MV-4-11 (cell line): ENCODE measurements at places on chromosomes 1 and 21.

GRCh38 chr1:229942501-229942900 is 124.5 kb upstream of the GALNT2 start:
- DNase-seq: no peak

DNA sequence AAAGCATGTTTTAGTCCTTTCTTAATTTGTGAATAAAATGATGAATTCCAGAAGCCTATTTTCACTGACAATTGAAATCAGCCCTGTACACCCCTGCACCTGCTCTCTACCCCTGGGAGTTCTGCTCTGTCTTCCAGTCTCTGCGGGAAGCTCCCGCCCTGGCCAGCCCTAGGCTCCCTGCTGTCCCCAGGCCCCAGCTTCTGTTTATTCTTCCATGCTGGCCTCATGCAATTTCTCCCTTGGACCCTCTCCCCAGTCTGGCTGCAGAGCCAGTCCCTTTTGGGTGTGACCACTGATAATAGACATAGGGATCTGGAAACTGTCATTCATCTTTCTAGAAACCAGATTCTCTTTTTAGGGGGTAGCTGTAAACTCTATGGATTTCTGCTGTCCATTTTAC is 258.6 kb downstream of the GRIK3 start:
- no peak for DNase-seq

DNA sequence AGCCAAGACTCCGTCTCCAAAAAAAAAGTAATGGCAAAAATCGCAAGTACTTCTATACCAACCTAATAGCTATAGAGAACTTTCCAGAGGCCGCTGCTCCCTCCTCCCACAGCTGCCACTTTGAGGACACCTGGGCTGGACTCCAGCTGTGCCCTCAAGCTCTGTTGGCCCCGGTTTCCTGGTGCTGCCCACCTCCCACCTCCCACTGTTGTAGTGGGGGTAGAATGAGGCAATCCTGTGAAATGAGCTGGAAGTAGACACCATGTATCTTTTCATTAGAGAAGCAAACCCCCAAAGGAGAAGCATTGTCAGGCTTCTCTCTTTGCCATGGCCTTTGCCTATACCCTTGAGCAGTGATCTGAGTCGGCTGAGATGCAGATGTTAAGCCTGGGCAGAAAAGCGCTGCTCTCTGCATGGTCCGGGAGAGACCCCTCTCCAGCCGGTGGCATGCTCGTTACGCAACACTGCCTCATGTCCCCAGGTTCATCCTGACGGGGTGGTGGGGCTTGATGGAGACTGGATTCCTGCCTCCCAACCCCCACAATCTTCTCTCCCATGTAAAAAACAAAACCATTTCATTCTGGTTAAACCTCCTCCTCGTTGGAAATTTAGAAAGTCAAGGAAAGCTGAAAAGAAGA is 39.7 kb downstream of the SIM2 start:
- DNase-seq: no peak

DNA sequence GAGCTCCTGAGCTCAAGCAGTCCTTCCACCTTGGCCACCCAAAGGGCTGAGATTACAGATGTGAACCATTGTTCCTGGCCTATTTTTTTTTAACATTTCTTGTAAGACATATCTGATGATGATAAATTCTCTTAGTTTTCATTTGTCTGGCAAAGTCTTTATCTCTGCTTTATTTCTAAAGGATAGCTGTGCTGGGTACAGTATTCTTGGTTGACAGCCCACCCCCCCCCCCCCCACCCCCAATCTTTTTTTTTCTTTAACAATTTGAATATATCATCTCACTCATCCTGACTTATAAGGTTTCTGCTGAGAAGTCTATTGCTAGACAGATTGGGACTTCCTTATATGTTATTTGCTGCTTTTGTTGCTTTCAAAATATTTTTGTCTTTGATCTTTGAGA is 51.3 kb downstream of the PKN2 start:
- no peak for DNase-seq

- DNase-seq: peak; percentile 0
Observed at GRCh38 chr1:82775406-82776000, 974.8 kb downstream of the ADGRL2 start.

DNA sequence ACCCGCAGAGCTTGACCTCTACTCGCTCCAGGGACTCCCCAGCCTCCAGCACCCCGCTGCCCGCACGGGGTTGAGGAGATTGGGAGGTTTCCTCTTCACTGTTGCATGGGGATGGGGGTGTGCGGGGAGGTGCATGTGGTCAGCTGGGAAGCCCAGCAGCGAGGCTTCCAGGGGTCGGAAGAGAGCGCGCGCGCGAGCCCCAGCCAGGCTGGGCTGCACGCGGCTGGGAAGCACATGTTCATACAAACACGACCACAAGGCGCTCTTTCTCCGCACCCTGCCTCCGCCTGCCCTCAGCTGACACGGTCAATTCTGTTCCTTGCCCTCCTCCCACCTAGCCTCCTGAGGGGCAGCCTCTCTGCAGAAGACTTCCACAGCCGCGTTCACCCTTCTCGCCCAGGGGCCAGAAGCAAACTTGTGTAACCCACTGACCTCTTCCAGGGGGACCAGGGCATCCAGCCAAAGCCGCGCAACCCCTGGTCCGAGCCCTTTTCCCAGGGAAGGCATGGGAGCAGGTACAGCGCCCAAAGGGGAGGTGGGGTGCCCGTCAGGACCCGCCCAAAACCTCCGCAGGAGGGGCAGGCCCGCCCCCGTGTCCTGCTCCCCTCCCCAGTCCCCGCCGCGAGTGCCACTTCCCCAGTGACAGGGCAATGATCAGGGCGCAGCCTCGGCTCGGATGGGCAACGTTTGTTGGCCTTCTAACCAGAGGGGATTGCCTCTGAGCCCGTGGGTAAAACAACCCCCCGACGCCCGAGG is 1.3 kb downstream of the COL24A1 start:
- no peak for DNase-seq

DNA sequence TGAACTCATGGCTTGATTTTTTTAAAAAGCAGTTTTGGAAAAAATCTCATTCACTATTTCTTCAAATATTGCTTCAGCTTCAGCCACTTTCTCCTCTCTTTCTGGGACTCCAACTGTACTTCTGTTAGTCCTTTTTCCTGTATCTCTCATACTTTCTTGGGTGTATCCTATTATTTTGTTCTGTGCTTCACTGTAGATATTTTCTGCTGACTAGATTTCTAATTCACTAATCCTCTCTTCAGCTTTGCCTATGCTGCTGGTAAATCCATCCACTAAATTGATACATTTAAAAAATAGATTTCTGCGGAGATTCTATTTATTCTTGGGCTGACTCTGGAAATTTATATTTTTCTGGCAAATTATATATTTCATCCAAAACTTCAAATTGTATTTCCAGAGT is 4.9 kb upstream of the KCNE2 start:
- no peak for DNase-seq

DNA sequence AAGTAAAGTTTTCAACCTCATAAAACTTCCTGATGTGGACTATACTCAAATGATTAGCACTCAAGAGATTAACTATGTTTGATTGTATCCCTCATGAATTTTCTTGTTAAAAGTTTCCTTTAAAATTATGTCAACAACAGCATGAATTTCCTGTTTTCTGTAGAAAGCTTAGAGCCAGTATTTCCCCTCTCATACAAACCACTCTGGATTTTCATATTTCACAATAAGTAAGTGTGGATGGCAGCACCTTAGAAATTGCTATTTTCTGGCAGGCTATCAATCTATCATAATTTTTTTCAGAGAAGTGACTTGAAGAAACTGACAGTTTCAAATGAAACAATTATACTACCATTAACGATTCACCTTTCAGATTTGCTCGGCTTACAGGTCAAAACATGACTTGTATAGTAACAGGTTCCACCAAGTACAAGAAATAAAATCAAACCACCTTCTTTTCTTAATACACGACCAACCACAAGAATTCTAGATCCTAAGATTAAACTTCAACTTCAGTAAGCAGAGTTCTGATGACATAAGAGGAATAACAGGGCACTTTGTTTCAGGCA is 20.8 kb downstream of the ELK4 start:
- DNase-seq: no peak

- DNase-seq: no peak
Observed at GRCh38 chr1:205456383-205456867, 580 bp upstream of the BLACAT1 start.

- DNase-seq: no peak
Observed at GRCh38 chr1:201216395-201217085, 25.9 kb downstream of the IGFN1 start.

DNA sequence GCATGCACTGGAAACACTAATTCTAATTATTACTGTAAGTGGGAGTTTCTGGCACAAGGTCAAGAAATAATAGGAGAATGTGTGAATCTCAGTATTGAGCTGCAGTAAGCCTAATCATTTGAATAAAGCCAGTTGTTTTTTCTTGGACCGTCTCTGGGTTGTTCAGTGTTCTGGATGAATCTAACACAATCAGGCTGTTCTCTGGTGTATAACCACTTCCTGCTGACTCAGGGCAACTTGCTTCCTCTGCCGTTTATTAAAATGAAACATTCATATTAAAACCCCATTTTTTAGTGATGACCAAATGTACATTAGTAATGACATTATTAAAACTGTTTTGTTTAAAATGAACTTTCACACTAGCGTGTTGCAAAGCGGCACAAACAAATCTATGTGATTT is 273.1 kb upstream of the SNX7 start:
- peak; percentile 46 for DNase-seq

DNA sequence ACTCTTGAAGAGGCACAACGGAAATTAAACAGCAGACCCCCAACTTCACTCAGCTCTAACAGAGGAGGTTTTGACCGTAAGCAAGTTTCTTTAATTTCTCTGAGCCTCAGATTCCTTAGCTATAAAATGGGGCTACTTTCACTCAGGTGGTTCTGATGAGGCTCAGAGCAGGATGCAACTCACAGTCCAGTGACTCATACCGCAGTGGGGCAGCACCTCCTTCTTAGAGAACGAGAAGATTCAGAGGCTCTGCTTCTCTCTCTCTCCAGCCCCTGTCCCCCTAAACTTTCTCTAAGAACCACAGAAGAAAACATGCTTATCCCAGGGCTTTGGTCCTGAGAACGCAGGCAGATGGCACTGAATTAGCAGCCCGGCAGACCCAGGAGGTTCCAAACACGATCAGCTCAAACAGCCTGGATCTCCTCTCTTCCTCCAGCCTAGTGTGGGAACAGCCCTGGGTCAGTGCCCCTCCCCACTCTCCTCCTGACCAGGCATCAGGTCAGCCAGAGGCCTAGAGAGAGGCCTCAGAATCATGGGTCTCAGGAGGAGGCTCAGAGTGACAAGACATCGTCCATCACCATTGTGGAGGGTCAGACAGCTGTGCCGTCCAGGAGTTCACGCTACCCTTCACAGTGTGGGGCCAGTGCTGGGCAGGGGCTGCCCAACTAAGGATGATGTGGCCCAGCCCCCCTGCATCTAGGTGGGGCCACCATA is 433.0 kb downstream of the PTPRU start:
- no peak for DNase-seq

- no peak for DNase-seq
Observed at GRCh38 chr1:205576805-205577761, 54.7 kb downstream of the ELK4 start.

DNA sequence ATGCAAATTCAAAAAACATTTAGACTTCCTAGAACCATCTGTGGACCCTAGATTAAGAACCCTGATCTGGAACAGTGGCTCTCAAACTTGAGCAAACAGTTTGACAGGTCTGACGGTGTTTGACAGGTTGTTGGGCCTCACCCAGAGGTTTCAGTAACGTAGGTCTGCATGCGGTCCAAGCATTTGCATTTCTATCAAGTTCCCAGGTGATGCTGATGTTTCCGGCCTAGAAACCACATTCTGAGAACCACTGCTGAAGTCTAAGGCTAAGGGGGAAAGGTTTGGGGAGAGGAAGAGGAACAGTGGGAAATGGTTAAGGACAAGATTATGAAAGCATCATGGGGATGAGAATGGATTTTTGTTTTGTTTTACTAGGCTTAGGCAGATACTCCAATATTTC is 48.6 kb downstream of the MDM4 start:
- DNase-seq: no peak

DNA sequence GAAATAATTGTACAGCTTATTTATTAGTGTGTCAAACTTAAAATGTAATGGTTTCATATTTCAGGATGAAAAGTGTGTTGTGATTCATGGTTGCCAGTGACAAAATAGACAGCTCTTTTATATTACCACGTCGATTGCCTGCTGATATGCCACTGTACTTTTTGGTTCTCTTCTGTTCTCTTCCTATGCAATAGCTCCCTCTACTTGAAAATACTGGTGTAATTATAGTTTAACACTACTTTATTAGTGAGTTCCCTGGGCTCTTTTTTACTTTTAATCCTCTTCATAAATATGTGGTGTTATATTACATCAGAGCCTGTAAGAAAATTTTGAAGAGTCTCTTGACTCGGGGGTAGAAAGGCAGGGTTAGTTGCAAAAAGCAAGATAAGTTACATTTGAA is 111.3 kb downstream of the PATJ start:
- DNase-seq: peak; percentile 2

GRCh38 chr21:42474043-42474831 is 21.8 kb downstream of the RSPH1 start:
- DNase-seq: no peak

GRCh38 chr1:66617362-66618184 is 83.6 kb downstream of the SGIP1 start:
- DNase-seq: no peak

GRCh38 chr1:1297802-1298424 is 9.8 kb downstream of the ACAP3 start:
- DNase-seq: no peak

- no peak for DNase-seq
Observed at GRCh38 chr1:27583479-27583878, 20.5 kb downstream of the AHDC1 start.

GRCh38 chr1:42258218-42258617 is 76.8 kb downstream of the FOXJ3 start:
- peak; percentile 72 for DNase-seq

GRCh38 chr1:200610846-200611245 is 9.7 kb downstream of the KIF14 start:
- no peak for DNase-seq

DNA sequence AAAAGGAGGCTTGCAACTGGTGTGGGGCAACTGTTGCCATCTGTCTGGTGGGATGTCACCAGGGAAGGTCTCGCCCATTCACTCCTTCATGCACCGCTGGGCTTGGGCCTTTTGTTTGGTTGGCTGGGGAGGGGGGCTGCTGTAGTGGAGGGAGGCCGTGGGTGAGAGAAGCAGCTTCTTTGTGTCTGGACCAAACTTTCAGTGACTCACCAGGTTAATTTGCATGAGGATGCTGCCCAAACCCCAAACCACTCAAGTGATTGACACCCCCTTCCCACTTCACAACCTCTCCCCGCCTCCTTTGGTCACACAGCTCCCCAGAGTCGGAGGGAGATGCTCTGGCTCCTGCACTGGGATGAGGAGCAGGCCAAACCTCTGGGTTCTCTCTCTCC is 19.7 kb downstream of the BTG2 start:
- peak; percentile 77 for DNase-seq

DNA sequence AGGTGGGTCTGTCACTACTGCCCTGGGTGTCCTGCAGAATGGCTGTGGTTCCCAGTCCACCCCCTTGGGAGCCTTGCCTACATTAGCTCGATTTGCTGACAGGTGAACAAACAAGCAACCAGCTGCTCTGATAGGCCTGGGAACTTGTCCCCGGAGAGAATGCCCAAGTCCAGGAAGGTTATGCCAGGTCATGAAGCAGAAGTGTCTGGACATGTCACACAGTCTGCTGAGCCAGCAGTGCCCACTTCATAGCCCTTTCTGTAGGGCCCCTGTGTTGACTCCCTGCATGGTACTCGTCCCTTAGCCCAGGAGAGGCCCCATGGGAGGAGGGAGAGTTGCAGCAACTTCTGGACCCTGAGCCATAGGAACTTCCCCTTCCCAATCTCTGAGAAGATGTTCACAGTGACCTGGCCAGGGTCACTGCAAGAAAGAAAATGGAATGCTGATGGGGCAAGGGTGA is 31.0 kb downstream of the UCK2 start:
- no peak for DNase-seq
